NCI-H2107 (cell line): ENCODE measurements at places on chromosomes 6 and 20.

DNA sequence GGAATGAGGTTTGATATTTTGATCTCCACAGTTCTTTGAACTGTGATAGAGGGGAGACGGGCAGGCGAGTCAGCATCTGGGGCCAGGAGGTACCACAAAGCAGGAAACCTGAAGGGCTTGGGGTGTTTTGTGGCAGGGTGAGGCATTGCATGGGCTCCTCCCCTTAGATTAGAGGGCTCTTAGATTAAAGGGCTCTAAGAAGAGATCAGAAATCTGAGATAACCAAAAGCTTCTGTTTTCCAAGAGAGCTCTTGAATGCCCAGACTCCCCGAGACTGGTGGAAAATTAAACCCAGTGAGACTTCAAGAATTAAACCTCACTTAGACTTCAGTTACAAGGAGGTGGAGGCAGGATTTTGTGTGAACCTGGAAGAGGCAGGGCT, 2.4 kb upstream of the GPX5 start:
- DNase-seq = no peak

GRCh38 chr20:25418776-25419175, 11.3 kb downstream of the GINS1 start:
- DNase-seq = no peak

DNA sequence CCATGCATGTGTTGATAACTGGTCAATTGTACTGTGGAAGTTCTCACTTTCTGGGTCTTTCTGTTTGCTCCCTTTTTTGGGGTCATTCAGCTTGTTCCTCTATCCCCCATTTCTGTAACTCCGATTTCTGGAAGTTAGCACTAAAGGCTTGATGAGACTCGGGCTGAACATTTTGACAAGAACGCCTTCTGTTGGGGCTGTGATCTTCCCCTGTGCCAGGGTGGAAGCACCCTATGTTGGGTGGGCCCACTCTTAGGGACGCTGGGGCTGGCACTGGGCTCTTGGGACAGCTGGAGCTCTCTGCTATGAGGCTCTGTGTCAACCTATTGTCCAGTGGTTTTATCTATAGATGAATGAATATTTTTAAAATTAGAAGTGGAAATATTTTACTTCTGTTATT, 60.1 kb upstream of the FRMD1 start:
- DNase-seq = no peak

GRCh38 chr20:40953416-40953815, 75.2 kb upstream of the TOP1 start:
- no peak for DNase-seq

DNA sequence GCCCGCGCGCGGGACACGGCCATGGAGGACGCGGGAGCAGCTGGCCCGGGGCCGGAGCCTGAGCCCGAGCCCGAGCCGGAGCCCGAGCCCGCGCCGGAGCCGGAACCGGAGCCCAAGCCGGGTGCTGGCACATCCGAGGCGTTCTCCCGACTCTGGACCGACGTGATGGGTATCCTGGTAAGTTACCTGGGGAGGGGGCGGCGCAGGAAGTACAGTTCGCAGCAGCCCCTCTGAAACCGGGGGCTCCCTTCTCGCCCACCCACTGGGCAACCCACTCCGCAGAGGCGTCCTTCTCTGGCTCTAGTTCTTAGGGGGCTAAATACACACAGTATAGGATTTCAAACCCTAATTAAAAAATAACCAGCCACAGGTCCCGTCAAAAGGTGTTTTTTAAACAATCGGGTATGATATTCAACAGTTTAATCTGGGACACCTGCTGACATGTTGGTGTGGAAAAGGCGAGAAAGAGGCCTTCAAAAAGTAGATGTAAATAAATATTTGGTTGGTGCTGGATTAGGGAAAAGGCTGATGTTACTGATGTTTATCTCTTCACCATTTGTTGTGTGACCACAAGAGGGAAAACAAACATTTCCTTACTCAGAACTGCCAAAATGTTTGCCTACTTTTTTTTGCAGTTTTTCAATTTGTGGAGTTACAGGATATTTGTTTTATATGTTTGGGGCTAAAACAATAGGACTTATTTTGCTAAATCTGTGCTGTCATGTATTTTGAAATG, 577 bp downstream of the SASH1 start:
- no peak for DNase-seq

DNA sequence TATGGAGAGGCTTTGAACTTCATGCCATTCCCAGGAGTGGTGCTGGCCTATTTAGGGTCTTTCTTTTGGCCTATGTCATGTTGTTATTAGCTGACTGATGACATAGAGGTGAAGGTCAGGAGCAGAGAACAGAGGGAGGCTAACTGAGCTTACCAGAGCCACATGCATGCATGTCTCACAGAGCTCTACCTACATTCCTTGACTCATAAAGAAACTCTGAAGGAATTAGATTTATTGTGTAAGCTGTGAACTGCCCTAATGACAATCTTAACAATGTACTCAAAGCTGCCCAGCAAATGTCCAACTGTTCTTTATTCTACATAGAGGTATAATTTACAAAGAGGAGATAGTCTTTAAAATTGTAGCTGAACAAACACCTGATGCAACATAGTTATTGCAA, 192.7 kb upstream of the CNR1 start:
- DNase-seq = no peak

DNA sequence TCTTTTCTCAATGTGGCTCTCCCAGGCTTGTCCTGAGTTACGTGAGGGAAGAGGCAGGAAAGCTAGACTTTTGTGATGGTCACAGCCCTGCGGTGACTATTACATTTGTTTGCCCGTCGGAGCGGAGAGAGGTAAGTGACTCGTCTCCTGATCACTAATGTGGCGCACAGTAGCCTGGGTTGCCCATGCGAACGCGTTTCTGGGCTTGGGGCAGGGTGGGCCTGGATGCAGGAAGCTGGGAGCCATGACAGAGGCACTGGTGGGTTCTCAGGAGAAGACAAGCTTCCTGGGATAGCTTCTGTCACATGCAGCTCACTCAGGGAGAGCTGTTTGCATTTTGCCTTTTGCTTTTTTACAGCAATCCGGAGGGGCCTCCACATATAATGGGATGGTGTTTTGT, 60.6 kb downstream of the IGF2R start:
- DNase-seq = no peak

GRCh38 chr6:158170656-158171081, 2.5 kb downstream of the GTF2H5 start:
- no peak for DNase-seq

DNA sequence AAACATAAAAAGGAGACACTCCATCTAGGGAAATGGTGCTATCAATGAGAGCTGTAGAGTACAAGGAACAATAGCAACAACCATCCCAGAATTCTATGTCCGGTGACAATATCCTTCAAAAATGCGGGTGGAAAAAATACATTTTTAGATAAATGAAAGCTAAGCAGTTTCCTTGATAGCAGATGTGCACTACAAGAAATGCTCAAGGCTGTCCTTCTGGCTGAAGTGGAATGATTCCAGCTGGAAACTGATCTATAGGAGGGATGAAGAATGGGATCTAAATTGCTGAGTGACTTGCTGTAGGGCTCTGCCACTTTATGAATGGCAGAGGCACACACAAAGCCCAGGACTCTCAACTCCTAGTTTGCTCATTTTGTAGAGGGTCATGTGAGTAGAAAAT, 763.1 kb downstream of the C6orf118 start:
- no peak for DNase-seq

DNA sequence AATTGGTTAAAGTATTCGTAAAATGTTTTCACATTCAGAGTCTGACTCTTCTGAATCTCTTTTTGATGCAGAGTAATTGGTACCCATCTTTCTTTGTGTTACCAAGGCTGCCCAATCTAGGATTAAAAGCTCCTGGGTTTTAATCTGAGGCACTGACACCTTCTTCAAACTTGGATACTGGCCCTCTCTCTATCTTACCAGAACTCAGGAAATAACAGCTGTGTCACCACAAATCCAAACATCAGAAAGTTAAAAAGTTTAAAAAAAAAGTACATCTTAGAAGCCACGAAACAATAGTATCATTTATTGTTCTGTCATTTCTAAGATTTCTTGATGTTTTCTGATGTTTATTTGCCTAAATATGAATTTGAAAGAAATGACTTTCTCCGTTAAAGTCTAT, 255.5 kb upstream of the RUNX2 start:
- DNase-seq = no peak

GRCh38 chr6:168541307-168541706, 100.3 kb downstream of the SMOC2 start:
- DNase-seq = no peak

- DNase-seq = no peak
Measured at GRCh38 chr6:6438286-6438685, 117.8 kb upstream of the F13A1 start.

DNA sequence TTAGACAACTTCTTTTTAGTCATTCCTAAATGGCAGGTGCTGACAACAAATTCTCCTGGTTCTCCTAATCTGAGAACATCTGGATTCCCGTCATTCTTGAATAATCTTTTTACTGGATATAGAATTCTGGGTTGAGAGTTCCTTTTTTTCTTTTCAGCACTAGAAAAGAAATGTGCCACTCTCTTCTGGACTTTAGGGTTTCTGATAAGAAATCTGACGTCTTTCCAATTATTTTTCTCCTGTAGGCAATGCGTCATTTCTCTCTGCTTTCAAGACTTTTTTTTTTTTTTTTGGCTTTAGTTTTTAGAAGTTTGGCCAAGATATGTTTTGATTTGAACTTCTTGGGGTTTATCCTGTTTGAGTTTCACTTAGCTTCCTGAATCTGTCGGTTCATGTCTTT, 66.1 kb upstream of the RNF24 start:
- no peak for DNase-seq

DNA sequence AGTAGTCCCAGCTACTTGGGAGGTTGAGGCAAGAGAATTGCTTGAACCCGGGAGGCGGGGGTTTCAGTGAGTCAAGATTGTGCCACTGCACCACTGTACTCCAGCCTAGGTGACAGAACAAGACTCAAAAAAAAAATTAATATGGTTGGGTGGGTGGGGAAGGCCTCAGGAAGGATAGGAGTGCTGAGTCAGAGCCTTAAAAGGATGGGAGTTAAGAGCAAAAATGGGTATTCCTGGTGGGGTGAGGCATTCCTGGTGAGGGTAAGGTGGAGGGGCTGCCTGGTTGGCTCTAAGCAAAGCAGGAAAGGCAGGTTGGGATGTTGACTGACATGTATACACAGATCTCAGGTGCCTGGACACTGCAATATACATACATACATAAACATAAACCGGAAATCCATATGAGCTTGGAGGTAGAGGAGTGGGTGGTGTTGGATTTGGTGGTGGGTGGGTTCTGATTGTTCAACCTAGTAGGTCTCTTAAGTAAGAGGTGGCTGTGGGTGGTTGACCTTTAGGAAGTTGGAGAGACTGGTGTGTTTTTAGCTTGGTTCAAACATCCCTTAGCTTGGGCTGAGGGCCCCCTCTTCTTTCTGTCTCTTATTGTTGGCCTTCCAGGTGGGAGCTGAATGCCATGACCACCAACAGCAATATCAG, 1.2 kb upstream of the RRP36 start:
- DNase-seq = no peak

- DNase-seq = no peak
Measured at GRCh38 chr20:34268851-34269636, 27.8 kb downstream of the ASIP start.
